MCF 10A (cell line): ENCODE measurements at places on chromosomes 1 and 21. TPM values are rescaled to one million over a fixed set of nuclear protein-coding genes. Genes with fewer than 3 reads are reported as not detected.

The CYP4B1 gene
- 5.9 and 10.1 TPM in 2 replicates for total RNA-seq

The OLFML2B gene
- total RNA-seq: not detected in 2 replicates

DNA sequence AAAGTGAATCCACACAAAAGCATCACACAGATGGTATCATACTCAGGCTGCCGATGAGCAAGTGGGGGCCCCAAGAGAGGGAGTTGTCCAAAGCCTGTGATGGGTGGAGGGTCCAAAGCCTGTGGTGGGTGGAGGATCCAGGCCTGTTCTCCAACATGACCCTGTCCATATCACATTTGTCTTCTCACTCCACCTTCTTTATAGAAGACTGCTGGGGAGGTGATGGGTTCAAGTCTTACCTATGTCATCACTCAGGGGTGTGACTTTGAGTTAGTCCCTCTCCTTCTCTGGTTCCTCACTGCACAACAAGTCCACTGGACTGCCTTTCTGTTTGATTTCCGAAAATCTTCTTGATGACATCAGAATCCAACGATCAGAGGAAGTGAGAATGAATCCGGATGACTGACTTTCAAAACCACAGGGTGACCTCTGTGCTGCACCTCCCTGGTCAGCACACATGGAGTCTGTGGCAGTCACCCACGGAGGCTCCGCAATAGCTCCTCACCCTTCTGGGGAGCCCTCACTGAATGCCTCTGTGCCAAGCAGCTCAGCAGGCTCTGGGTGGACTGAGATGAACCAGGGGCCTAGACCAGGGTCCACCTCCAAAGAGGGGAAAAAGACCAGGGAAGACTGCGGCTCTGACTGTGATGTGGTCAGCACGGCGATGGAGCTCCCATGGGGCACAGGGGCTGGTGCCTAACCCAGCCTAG, 166.8 kb downstream of the HIVEP3 start:
- DNase-seq: no peak
- no peaks in the 10 kb centered on the region for H3K36me3 ChIP-seq
- H3K4me1 ChIP-seq: no peaks in the 10 kb centered on the region
- H3K27ac ChIP-seq: no peak overlapping the region
- no peaks in the 10 kb centered on the region for H3K27me3 ChIP-seq
- H3K4me3 ChIP-seq: no peak overlapping the region

The SPTA1 gene
- total RNA-seq: not detected in 2 replicates

DNA sequence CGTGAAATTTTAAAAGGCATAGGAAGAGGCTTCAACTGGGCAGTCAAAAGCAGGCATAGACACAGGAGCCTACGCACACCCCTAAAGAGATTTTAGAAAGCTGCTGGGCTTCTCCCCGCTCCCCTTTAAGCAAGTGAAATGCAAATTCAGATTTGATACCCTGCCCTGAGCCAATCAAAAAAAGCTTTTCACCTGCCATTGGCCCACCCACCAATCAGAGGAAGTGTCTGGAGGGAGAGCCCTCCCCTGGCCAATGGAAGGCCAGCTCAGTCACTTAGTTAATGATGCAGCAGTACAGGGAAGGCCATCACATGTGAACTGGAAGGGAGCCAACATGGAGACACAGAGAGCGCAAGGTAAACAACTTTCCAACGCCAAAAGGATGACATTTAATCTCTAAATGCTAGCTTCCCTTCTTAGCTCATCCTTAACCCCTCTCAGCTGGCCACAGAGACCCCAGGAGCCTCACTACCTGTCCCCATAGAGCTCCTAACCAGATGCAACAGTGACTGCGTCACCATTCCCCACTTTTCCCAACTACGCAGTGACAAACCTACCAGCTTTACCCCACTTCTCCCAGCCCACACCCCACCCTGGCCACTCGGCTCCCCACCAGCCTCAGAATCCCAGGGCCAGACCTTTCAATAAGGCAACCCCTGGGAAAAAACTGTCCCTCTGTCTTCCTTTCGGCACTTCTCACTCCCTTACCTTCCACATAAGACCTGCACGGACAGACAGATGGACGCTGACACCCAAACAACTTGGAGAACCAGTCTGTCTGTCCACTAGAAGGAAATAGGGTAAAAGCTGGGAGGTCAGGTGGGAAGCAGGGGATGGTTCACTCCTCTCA, 71.0 kb downstream of the CD46 start:
- peak; percentile 76 for DNase-seq
- H3K4me3 ChIP-seq: peak overlapping the region; percentile 80
- peaks cover 89% of the 10 kb centered on the region for H3K4me1 ChIP-seq
- H3K27ac ChIP-seq: peak overlapping the region; percentile 96
- no peaks in the 10 kb centered on the region for H3K27me3 ChIP-seq

The CYP4A22 gene
- not detected in 2 replicates for total RNA-seq

The CRYZ gene
- total RNA-seq: 5.8 and 7.7 TPM in 2 replicates

DNA sequence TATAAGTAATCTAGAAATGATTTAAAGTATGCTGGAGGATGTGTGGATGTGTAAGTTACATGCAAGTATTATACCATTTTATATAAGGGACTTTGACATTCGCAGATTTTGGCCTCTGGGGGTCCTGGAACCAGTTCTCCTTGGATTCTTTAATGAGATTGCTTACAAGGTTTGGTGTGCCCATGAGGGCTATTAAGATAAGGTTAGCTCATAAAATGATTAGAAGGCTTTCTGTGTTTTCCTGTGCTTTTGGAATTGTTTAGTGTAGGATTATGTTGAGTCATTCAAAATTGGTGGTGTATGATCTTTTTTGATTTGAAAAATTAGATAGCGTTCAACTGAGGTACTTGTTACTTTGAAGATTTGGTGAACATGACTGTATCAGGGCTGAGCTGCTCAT, 5.6 kb downstream of the USP25 start:
- H3K36me3 ChIP-seq: peaks cover 6% of the 10 kb centered on the region
- no peak overlapping the region for H3K4me3 ChIP-seq
- no peaks in the 10 kb centered on the region for H3K27me3 ChIP-seq
- no peak for DNase-seq
- peak overlapping the region; percentile 79 for H3K27ac ChIP-seq

- H3K27ac ChIP-seq: no peak overlapping the region
- no peak for DNase-seq
- H3K36me3 ChIP-seq: no peaks in the 10 kb centered on the region
- no peaks in the 10 kb centered on the region for H3K27me3 ChIP-seq
- no peak overlapping the region for H3K4me3 ChIP-seq
These were observed 34.2 kb upstream of the TMEM125 start for GRCh38 chr1:43235451-43236121.

The GSTM5 gene
- not detected in 2 replicates for total RNA-seq

GRCh38 chr21:42694751-42695696, 41.6 kb downstream of the PDE9A start:
- no peak for DNase-seq
- H3K27me3 ChIP-seq: peaks cover 33% of the 10 kb centered on the region
- no peak overlapping the region for H3K27ac ChIP-seq
- no peak overlapping the region for H3K4me3 ChIP-seq
- H3K4me1 ChIP-seq: no peaks in the 10 kb centered on the region

The LRRC38 gene
- not detected in 2 replicates for total RNA-seq

- no peak overlapping the region for H3K27ac ChIP-seq
- H3K27me3 ChIP-seq: no peaks in the 10 kb centered on the region
- H3K4me3 ChIP-seq: no peak overlapping the region
- peaks cover 17% of the 10 kb centered on the region for H3K36me3 ChIP-seq
These were observed 4.3 kb downstream of the TRABD2B start for GRCh38 chr1:47992720-47993415.

The ITLN2 gene
- total RNA-seq: 0.27 TPM in 1 of 2 replicates, not detected in the other

- H3K36me3 ChIP-seq: no peaks in the 10 kb centered on the region
- H3K27me3 ChIP-seq: peaks cover 11% of the 10 kb centered on the region
- peak overlapping the region; percentile 1 for H3K27ac ChIP-seq
- H3K4me1 ChIP-seq: peaks cover 33% of the 10 kb centered on the region
These were observed 31.6 kb upstream of the RPTN start for GRCh38 chr1:152190589-152190988.

DNA sequence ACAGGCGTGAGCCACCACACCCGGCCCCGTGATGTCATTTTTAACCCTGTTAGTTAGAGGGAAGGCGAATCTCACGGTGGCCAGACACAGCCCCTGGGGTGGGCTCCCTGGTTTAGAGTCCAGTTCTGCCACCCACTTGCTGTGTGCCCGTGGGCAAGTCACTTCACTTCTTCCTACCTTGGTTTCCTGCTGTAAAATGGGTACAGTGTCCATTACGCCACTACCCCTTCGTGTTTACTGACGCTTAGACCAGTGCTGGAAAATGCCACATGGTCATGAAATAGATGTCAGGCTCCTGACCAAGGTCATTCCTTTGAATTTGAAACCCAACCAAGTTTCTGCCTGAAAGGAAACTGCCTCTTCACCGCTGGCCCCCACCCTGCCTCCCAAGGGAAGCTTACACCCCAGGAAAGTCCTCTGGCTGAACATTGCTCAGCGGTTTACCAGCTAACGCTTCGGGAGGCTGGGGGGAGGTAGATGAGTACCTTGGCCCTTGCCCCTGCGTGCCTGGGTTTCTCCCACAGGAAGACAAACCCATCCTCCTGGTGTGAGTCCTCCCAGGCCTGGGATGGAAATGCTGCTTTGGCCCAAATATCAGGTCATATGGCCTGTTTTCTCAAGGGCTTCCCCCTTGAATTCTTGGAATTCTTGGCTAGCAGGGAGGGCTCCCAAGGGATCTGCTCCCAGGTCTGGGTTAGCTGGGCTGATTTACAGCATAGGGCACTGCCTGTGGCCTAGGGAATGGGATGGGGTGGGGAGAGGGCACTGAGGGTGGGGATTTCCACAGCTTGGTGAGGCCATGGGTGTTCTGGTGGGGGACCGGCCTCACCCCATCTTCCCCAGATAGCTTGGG, 7.6 kb upstream of the AADACL4 start:
- H3K36me3 ChIP-seq: no peaks in the 10 kb centered on the region
- no peaks in the 10 kb centered on the region for H3K4me1 ChIP-seq
- H3K27me3 ChIP-seq: peaks cover 13% of the 10 kb centered on the region
- H3K27ac ChIP-seq: no peak overlapping the region
- no peak overlapping the region for H3K4me3 ChIP-seq
- peak; percentile 26 for DNase-seq

The SMPDL3B gene
- 2.6 and 4.0 TPM in 2 replicates for total RNA-seq

GRCh38 chr21:35579520-35580293, 480.6 kb downstream of the SETD4 start:
- no peak overlapping the region for H3K4me3 ChIP-seq
- peaks cover 15% of the 10 kb centered on the region for H3K4me1 ChIP-seq
- no peak for DNase-seq
- no peak overlapping the region for H3K27ac ChIP-seq
- no peaks in the 10 kb centered on the region for H3K27me3 ChIP-seq
- H3K36me3 ChIP-seq: no peaks in the 10 kb centered on the region

- no peak overlapping the region for H3K27ac ChIP-seq
- no peaks in the 10 kb centered on the region for H3K4me1 ChIP-seq
- peaks cover 16% of the 10 kb centered on the region for H3K27me3 ChIP-seq
- no peaks in the 10 kb centered on the region for H3K36me3 ChIP-seq
These were observed 341.8 kb downstream of the RYR2 start for GRCh38 chr1:237383791-237384190.

The KCNN3 gene
- total RNA-seq: 0.07 TPM in 1 of 2 replicates, not detected in the other

DNA sequence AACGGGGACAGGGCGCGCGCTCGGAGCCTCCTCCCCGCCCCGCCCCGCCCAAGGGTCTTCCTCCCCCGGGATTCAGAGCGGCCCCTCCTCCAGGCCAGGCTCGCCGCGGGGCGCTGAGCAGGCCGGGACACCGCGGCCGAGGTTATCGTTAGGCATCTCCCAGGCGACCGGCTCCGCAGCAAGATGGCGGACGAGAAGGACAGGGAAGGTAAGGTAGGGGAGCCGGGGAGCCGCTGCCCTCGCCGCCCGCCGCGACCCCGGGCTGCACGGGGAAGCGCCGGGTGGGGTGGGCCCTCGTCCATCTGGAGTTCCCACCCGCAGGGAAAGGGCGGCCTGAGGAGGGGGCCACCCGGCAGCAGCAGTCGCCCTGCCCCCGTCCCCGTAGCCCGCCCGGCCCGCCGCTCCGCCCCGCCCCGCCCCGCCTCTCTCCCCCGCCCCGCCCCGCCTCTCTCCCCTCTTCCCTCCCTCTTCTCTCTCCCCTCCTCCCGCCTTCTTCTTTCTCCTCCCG, 105.9 kb upstream of the HNRNPU start:
- peak; percentile 93 for DNase-seq
- peaks cover 29% of the 10 kb centered on the region for H3K4me1 ChIP-seq
- H3K4me3 ChIP-seq: peak overlapping the region; percentile 98
- peak overlapping the region; percentile 100 for H3K27ac ChIP-seq

- H3K4me3 ChIP-seq: no peak overlapping the region
- H3K36me3 ChIP-seq: no peaks in the 10 kb centered on the region
- H3K27me3 ChIP-seq: no peaks in the 10 kb centered on the region
- DNase-seq: no peak
These were observed 257.2 kb downstream of the PLPP3 start for GRCh38 chr1:56322211-56322610.

DNA sequence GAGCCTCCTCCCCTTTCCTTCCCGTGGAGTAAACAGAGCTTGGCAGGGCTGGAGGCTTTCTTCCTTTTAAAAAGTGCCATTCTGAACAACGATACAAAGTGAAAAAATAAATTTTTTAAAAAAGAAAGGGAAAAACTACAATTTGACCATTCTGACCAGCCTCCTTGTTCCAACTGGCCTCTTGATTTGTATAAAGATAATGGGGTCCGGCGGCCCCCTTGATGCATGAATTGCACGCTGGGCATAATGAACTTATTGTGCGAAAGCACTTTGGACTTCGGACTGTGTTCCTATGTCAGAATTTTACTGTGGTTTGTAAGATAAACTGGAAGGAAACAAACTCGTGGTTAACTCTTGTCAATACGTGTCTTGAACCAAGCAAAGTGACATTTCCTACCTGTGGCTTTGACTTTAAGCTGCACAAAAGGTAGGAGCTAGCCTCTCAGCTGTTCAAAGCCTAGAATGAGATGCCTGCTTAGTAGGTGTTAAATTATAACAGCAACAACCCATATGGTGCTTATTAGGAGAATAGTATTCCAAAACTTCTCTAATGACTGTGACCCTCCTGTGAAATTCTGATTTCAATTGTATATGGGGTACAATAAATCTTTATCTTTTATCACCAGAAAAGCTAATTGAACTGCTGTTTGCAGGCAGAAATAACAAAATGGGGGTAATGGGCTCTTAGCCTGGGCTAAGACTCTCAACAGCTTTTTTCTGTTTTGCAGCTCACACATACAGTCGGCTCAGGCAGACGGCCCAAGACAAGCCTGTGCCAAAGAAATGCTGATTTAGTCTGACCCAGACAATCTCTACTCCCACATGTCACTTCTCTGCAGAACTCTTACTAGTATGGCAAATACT, 9.3 kb downstream of the IRF2BP2 start:
- no peaks in the 10 kb centered on the region for H3K27me3 ChIP-seq
- peaks cover 46% of the 10 kb centered on the region for H3K4me1 ChIP-seq
- peaks cover 39% of the 10 kb centered on the region for H3K36me3 ChIP-seq

DNA sequence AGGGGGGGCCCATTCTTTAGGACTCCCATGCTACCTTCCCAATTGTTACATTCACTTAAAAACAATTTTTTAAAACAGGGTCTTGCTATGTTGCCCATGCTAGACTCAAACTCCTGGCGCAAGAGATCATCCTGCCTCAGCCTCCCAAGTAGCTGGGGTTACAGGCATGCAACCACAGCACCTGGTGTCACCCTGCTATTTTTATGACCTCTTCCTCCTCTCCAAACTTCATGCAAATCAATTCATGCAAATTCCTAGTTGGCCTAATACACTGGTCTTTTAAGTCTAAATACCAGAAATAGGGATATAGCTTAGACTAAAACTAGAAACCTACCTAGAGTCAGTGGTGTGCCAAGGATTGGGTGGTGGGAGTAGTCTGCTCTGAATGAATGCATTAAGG, 30.1 kb downstream of the CDKN2C start:
- H3K4me3 ChIP-seq: no peak overlapping the region
- H3K27ac ChIP-seq: no peak overlapping the region
- H3K27me3 ChIP-seq: no peaks in the 10 kb centered on the region
- H3K36me3 ChIP-seq: no peaks in the 10 kb centered on the region
- H3K4me1 ChIP-seq: no peaks in the 10 kb centered on the region
- DNase-seq: no peak

The CD1C gene
- total RNA-seq: not detected in 2 replicates

The BTBD8 gene
- total RNA-seq: 1.8 and 2.2 TPM in 2 replicates
